ENCODE measurements at places on chromosomes 1 and 21. TPM values are rescaled to one million over a fixed set of nuclear protein-coding genes. Genes with fewer than 3 reads are reported as not detected.

The VSIG8 gene
- not detected for polyA plus RNA-seq

The CCDC185 gene
- not detected for polyA plus RNA-seq

The GJA4 gene
- polyA plus RNA-seq: not detected

The CD101 gene
- polyA plus RNA-seq: not detected

The FNBP1L gene
- 24.1 TPM for polyA plus RNA-seq

The ANGPTL3 gene
- not detected for polyA plus RNA-seq

All from AG04450 (cell line).